ENCODE measurements at places on chromosomes 16 and 17.

DNA sequence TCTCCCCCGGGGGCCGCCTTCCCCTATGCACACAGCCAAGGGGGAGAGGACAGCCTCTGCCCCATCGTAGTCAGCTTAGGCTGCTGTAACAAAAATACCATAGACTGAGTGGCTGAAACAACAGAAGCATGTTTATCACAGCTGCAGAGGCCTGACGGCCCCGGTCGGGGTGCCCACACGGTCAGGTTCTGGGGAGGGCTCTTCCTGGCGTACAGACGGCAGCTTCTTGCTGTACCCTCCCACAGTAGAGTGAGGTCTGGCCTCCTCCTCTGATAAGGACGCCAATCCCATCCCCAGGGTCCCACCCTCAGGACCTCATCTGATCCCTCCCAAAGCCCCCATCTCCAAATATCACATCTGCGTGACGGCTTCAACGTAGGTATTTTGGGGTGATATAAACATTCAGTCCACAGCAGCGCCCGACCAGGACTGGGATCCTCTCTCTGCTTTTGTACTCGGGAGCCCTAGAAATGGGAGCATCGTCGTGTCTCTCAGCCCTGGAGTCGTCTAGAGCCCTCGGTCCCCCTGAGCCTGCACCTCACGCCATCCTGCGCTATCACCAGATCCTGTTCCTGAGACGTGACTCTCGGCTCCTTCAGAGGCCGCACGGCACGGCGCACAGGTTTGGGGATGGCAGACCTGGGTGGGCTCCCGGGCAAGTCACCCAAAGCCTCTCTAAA is 67.8 kb downstream of the RPH3AL start:
- DNase-seq: no peak

DNA sequence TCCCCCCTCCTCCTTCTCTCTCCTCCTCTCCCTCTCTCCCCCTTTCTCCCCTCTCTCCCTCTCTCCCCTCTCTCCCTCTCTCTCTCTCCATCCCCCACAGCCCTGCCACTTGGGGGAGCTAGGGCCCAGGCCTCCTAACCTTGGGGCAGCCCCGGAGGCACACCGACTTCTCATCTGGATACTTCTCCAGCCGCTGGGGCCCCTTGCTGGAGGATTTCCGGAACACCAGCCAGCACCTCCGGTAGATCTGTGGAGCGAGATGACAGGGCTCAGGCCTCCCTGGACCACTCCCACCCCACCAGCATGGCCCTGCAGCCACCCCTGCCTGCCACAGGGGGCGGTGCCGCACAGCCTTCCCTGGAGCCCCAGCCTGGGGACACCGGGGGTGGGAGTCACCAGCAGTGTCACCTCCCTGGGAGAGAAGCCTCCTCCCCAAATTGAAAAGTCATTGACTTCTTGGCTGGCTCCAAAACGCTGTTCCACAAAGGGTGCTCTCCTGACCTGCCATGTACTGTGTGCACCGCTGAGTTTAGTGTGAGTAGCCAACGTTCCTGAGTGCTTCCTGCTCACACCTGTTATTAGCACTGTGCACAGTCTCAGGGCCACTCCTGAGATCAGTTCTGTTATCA is 10.5 kb downstream of the DOK4 start:
- DNase-seq: peak; percentile 65

- no peak for DNase-seq
These were observed 848 bp upstream of the TBKBP1 start for GRCh38 chr17:47692895-47693730.

GRCh38 chr16:55651841-55652824 is 3.7 kb upstream of the SLC6A2 start:
- no peak for DNase-seq

- no peak for DNase-seq
These were observed 446.6 kb downstream of the KCNJ18 start for GRCh38 chr17:22138861-22139469.

DNA sequence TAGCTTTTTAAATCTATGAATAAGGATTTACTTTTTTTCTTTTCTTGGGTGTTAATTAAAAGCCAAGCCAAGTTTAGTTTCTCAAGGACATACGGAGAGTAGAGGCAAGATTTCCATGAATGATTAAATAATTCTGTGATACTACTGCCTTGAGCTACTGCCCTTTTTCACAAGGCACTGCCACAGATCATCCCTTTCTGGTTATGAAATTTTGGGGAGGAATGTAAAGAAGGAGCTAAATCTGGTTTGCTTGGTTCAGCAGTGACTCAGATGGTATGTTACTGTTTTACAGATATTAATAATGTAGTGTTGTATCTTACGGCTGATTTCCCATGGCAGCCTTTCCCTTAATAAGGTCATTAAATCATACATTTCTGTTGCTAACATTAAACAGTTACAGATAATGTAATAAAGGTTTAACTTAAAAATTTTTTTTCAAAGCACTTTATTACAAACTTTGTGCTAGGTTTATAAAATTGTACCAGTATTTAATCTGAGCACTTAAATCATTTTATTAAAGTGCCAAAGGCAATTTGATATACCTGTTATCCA is 2.6 kb downstream of the WSB1 start:
- peak; percentile 59 for DNase-seq

DNA sequence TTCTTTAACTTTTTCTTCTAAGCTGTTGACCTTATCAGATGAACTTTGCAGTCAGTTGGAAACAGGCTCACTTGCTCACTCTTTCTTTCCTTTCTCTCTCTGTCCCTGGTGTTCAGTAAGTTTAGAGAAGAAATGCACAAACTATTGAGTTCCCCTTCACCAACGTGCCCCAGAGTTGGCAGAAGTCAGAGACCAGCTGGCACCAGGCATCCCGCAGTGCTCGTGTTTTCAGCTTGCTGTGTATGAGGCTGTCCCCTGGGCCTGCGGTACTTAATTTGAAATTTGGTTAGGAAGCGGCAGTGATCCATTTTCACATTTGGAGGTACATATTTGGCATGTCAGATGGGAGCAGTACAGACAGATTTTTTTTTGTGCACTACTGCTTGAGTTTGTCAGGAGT is 258.6 kb downstream of the SNX29 start:
- DNase-seq: no peak

GRCh38 chr17:50638966-50639713 is 4.5 kb downstream of the ABCC3 start:
- peak; percentile 99 for DNase-seq

DNA sequence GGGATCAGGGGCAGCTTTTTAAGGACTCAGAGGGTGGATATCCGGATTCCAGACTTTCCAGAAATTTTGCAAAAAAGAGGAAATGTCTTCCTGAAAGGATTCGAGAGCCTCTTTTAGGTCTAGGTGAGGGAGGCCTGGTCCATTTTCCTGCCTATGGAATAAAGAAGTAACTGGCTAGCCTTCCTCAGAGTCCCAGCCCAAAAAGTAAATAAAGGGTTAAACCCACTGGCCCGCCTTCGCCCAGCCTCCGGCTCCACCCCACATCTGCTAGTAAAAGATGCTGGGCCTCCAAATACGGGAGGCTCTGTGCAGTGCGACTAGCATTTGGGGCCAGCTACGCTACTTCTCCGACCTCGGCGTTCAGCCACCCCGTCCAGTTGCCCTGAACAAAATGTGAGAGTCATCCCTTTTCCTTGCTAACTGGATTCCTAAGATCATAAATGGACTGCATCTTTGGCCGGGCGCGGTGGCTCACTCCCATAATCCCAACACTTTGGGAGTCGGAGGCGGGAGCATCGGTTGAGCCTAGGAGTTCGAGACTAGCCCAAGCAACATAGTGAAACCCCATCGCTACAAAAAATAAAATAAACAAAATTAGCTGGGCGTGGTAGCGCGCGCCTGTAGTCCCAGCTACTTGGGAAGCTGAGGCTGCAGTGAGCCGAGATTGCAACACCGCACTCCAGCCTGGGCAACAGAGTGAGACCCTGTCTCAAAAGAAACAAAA is 824 bp upstream of the MPP2 start:
- DNase-seq: no peak

DNA sequence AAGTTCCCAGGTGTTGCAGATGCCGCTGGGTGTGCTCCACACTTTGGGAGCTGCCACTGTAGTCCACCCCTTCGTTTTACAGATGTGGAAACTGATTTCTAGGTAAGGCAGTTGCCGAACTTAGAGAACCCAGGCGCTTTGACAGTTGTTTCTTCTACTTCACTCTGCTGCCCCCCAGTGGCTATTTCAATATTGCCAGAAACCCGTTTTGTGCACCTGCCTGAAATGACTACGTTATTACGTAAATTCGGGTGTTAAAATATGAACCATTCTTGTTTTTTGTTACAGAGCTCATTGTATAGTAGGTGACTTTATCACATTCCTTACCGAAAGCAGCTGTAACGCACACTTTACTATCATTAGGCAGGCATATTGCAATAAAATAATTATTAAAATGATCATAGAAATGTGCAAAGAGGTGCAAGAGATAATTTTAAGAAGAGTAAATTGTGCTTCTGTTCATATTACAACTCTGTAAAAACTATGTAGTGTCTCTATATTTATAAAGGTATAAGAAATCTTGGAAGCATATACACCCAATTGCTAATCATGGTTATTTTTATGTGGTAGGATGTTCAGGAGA is 44.9 kb downstream of the OTOA start:
- DNase-seq: peak; percentile 80

DNA sequence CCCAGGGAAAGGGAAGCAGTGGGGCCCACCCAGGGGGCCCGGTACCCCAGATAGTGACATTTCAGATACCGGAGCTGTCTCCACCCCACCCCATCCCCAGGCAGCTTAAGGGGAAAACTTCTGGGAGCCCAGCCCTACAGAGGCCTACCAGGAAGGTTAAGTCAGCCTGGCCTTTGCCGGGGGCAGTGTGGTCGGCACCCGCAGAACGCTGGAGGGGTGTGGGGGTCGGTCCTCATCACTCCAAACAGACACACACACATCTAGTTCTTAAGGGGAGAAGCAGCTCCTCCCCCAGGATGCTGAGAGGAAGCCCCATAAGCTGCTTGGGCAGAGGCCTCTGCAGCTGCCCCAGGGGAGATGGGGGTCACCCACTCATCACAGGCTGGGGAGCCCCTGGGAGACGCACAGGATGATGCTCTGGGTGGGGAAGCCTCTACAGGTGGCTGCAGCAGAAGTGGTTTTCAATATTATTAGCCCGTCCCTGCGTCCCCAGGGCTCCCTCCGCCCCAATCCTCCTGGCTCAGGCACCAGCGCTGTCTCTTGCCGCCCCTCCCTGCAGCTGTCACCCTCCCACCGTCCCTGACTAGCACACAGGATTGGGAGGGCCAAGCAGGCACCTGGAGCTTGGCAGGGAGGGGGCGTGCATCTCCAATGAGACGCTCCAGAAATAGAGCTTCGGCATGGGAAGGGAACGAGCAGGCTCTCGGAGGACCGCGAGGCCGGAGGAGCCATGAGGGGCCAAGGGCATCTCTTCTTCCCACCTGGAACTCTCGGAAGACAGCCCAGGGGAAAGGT is 1.4 kb upstream of the ABR start:
- no peak for DNase-seq

GRCh38 chr17:55332296-55333041 is 67.7 kb downstream of the HLF start:
- no peak for DNase-seq

DNA sequence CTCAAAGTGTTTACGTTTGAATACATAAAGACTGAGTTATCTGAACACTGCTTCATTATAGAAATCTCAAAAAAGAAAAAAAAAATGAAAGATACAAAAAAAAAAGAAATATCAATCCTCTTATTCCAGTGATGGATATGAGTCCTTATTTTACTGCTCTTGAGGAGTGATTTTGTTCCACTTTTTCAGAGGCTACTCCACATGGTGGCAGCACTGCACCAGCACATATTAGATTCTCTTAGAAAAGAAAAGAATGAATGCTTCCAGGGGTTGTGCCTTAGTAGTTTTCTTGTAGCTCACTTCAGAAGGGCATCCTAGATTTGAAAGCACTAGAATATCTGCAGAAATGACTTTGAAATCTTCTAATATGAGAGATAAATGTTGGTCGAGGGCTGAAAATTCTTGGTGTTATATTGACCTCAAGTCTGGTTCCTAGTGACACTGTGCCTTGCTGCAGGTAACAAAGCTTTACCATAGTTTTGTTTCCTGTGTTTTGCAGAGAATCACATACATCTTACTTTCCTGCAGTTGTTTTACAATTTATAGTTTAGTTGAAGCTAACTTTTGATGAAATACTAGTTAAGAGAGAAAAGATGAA is 25.9 kb downstream of the AP2B1 start:
- DNase-seq: peak; percentile 60

- DNase-seq: peak; percentile 71
These were observed 122.1 kb downstream of the SKAP1 start for GRCh38 chr17:48307814-48308411.

GRCh38 chr17:42399948-42400843 is 12.0 kb upstream of the STAT3 start:
- DNase-seq: no peak

DNA sequence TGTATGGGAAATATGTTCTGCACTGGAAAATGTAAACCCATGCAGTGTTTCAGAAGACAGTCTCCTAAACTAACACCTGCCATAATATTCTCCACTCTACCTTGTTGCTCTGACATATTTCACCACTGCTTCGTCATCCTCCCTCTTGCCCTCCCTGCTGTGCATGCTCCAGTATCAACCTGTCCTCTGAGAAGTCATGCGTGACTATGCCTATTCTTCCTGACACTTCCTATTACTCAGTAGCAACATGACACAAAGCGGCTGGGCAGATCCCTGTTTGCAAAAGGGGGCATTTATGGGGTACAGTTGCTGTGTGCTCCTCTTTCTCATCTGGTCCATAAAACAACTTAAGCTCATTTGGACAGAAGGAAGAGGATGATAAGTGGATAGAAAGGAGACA is 805.6 kb upstream of the EEF2KMT start:
- DNase-seq: no peak

DNA sequence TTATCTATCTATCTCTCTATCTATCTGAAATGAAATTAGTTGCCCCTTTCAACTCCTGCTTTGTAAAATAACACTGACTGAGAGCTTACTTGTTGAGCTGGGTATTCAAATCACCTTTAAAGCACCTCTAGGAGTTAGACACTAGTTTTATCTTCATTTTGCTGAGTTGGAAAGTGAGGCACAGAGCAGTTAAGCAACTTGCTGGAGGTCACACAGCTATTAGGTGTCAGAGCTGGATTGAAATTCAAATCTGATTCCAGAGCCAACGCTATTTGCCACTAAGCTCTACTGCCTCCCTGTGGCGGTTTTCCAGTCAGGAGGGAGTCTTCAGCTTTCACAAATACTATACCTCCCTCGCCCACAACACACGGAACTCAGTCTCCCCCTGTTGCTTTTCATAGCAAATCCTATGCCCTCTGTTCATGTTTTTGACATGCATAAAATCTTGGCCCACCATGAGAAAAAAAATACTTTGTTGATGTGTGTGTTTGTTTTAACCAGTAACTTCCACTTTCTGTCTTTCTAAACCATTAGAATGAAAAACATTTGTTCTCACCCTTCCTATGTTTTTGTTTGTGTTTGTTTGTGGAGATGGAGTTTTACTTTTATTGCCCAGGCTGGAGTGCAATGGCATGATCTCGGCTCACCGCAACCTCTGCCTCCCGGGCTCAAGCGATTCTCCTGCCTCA is 74.8 kb upstream of the SMURF2 start:
- DNase-seq: peak; percentile 77

- no peak for DNase-seq
These were observed 8.2 kb downstream of the NTHL1 start for GRCh38 chr16:2039274-2040031.

- DNase-seq: no peak
These were observed 105.6 kb upstream of the CHMP6 start for GRCh38 chr17:80885947-80886582.

GRCh38 chr16:23131931-23132621 is 17.2 kb downstream of the USP31 start:
- DNase-seq: no peak

GRCh38 chr17:48970865-48971687 is 2.7 kb upstream of the GIP start:
- no peak for DNase-seq

GRCh38 chr17:79020631-79021301 is 3.2 kb upstream of the C1QTNF1 start:
- no peak for DNase-seq

GRCh38 chr16:11677959-11678881 is 10.0 kb downstream of the SNN start:
- no peak for DNase-seq

All from ACHN (cell line).